Stimulated activated CD8-positive, alpha-beta memory T cell treated with anti-CD3 and anti-CD28 coated beads, Interleukin-2, amount 100 ng/mL, for 48 hours (primary cell): ENCODE measurements at places on chromosomes 13 and 19.

GRCh38 chr13:113561417-113562084 is 23.0 kb upstream of the TFDP1 start:
- no peak for DNase-seq

DNA sequence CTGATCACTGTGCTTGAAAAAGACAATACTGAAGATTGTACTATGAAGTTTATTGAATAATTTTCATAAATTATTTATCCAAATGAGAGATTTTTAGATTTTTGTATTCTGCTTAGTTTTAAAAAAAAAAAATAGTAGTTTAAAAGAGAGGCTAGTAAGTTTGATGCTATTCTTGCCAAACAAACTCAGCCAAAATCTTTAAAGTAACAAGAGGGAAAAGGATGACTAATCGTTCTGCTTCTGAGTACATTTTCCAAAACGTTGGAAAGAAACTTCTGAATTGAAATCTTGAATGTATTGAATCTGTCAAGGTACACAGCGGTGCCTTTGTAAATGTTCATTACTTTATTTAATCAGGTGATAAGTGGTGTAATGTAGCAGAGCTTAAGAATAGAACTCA is 34.4 kb downstream of the NUP58 start:
- no peak for DNase-seq

GRCh38 chr13:77820431-77821149 is 98.0 kb downstream of the EDNRB start:
- no peak for DNase-seq

DNA sequence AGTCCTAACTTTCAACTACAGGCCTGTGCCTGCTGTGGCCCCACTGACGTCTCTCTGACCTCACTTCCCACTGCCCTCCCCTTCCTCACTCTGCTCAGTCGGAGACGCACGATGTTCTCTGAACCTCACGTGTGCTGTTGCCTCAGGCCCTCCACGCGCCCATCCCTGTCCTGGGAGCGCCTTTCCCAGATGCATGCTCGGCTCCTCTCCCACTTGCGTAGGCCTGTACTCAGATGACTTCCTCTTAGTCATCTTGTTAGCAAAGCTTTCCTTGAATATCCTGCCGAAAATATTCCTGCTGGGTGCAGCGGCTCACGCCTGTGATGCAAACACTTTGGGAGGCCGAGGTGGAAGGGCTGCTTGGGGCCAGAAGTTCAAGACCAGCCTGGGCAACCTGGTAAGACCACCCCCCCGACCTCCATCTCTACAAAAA is 9.3 kb upstream of the SYT5 start:
- no peak for DNase-seq

GRCh38 chr13:106529415-106530170 is 5.9 kb downstream of the EFNB2 start:
- no peak for DNase-seq

GRCh38 chr13:31224963-31225559 is 25.3 kb downstream of the B3GLCT start:
- no peak for DNase-seq
